ENCODE measurements at places on chromosomes 1 and 21. TPM values are rescaled to one million over a fixed set of nuclear protein-coding genes. Genes with fewer than 3 reads are reported as not detected.

- DNase-seq = no peak
These were observed 710.7 kb downstream of the ADGRL2 start for GRCh38 chr1:82511441-82511840.

- no peak for DNase-seq
These were observed 94.2 kb upstream of the HOOK1 start for GRCh38 chr1:59720326-59721115.

DNA sequence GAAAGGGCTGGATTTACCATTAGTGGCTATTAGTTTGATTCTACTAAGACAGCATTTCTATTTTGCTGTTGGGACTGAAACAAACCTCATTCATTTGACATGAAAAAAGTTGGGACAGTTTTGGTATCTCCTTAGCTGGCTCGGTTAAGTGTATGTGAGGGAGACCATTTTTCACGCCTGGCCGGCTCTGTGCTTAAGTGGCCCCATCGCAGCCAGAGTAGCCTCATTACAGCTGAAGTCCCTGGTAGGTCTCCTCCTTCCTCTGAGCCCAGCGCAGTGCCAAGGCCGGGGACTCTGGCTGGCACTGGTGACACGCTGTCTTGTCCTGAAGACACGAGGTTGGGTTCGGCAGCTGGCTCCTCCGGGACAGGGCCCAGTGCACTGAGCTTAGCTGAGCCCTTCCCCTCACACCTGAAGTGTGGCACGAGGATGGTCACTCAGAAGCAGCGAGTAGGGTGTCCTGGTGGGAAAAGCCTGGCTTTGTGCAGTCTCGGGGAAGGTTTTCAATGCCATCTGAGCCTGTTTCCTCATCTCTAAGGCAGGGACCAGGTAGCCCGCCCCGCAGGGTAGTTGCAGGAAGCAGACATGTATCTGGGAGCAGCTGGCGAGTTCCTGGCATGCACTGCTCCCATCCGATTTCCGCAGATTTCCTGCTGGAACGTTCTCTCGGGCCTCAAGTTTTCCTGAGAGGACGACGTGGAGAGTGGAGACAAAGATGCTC lies 196.5 kb downstream of the DYRK1A start:
- DNase-seq = no peak

The ELOVL1 gene
- 89.7 TPM for polyA plus RNA-seq

DNA sequence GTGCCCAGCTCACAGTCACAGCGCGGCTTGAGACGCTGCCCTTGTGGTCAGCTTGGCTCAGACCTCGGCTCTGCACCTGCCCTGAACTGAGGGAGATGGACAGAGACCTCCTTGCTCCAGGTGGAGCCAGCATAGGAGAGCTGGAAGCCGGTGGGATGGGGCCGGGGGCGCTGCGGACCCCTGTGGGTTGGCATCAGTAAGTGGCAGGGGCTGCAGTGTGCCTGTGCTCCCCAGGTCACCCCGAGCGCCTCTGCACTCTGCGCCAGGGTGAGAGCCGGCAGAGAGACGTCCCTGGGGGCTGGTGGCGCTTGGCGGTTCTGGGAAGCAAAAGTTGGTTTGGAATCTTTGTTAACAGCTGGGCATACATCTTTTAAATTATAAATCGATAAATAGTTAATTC lies 105.6 kb upstream of the TTC34 start:
- no peak for DNase-seq

DNA sequence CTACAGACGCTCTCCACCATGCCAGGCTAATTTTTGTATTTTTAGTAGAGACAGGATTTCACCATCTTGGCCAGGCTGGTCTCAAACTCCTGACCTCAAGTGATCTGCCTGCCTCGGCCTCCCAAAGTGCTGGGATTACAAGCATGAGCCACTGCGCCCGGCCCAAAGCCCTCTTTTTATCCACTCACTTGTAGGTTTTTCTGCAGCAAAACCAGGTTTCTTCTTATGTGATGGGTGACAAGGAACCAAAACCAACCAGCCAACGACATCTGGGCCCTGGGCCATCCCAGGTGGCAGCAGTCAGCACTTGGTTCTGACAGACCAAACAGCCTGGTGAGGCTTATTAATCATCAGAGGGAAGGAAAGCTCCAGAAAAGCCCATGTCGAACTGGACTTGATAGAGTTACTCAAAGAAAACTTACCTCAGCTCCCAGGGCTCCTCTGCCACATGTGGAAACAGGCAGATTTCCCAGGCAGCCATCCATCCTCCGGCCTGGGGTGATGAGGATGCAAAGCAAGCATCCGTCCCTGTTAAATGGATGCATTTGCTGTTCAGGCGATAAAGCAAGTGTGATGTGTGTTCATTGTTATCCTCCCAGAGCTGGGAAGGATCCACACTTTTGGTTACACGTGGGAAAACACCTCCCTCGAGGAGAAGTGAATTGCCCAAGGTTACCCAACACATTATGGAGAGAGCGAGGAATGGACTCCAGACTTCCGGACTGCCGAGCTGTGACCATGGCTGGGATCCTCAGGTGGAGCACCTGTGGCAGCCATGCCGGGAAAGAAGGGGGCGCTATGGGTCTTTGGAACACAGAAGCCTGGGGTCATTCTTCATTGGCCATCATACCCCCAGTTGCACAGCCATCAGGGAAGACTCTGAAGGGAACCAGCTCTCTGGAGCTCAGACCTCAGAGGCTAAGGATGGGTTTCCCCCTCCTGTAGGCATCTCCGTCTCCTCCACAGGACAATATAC lies 118.8 kb downstream of the HUNK start:
- DNase-seq = no peak

The PRR9 gene
- polyA plus RNA-seq = not detected

The LCE1C gene
- polyA plus RNA-seq = not detected

- DNase-seq = no peak
These were observed 15.2 kb downstream of the RGS4 start for GRCh38 chr1:163084330-163084729.

DNA sequence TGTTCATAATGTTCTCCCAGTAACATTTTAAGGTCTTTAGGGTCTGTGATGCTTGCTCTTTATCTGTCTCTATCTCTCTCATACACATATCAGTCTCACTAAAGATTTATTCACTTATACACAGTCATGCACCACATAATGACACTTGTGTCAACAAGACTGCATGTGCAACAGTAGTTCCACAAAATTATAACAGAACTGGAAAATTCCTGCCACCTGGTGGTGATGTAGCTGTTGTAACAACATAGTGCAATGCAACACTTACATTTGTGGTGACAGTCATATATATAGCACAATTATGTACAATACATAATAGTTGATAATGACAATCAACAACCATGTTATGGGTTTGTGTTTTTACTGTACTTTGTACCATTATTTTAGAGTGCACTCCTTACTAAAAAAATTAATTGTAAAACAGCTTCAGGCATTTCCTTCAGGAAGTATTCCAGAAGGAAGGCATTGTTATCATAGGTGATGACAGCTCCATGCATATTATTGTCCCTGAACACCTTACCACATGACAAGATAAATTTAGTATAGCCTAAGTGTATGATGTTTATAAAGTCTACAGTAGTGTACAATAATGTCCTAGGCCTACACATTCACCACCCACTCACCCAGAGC lies 8.1 kb downstream of the TDRD5 start:
- no peak for DNase-seq

The C1QC gene
- 10.5 TPM for polyA plus RNA-seq

GRCh38 chr1:187928288-187928687 lies 1099.5 kb downstream of the PLA2G4A start:
- no peak for DNase-seq

GRCh38 chr1:43359696-43360095 lies 915 bp downstream of the CDC20 start:
- no peak for DNase-seq

GRCh38 chr1:115946116-115946515 lies 30.2 kb upstream of the SLC22A15 start:
- DNase-seq = no peak

GRCh38 chr1:206442101-206442500 lies 28.2 kb upstream of the IKBKE start:
- DNase-seq = no peak

DNA sequence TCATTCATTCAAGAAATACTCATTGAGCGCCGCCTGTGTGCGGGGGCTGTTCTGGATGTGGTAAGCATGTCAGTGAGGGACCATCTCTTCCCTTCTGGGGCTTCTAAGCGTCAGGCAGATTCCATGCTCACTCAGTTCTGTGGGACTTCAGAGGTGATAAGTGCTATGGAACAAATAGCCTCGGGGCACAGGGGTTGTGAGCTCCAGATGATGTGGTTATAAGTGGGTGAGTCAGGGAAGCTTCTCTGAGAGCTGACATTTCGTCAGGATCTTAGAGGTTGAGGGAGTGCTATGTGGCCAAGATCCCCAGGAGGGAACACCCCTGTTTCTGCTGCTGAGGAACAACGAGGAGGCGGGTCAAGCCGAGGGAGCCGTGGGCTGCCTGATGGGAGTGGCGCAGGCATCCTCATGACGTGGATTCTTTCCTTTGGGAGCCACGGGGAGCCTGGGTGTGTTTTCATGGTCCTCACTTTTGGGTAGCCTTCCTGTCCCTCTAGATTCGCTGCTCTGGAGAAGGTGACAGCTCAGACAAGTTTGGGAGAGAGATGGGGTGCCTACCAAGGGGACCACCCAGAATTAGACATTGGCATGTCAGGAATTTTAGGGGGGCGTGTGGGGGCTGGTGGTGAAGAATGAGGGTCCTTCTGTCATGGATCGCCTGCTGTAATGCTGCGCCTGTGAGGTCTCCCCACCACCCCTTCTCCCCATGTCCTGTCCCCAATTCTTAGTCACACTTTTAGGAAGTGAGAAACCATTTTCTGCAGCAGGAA lies 38.5 kb downstream of the HUNK start:
- no peak for DNase-seq

- DNase-seq = no peak
These were observed 11.1 kb downstream of the PRXL2B start for GRCh38 chr1:2597441-2598328.

DNA sequence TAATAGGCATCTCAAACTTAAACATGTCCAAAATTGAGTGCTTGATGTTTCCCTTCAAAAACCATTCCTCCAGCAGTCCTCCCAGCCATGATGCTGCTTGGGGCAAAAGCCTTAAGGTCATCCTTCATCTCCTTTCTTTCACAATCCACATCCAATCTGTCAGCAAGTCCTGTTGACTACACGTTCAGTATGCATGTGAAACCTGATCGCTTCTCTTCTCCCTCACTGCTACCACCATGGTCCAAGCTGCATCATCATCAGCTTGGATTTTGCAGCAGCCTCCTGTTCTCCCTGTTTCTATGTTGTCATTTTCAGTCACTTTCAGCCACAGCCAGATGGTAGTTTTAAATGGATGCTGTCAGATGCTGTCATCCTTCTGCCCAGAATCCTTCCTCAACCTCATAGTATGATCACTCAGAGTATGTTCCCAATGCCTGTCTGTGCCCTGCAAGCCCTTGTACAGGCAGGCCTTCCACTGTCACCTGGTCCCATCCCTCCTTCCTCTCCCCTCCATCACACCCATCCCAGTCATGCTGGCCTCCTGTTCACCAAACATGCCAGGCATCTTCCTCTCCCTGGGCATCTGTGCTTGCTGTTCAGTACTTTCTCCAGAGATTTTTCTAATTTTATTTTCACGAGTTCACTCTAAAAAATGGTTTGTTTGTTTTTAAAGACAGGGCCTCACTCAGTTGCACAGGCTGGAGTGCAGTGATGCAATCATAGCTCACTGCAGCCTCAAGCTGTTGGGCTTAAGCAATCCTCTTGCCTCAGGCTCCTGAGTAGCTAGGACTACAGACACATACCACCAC lies 66.0 kb downstream of the SYDE2 start:
- DNase-seq = no peak

- DNase-seq = no peak
These were observed 1156.3 kb upstream of the B3GALT2 start for GRCh38 chr1:194342484-194343262.

GRCh38 chr1:97906567-97907241 lies 14.1 kb downstream of the DPYD start:
- no peak for DNase-seq

DNA sequence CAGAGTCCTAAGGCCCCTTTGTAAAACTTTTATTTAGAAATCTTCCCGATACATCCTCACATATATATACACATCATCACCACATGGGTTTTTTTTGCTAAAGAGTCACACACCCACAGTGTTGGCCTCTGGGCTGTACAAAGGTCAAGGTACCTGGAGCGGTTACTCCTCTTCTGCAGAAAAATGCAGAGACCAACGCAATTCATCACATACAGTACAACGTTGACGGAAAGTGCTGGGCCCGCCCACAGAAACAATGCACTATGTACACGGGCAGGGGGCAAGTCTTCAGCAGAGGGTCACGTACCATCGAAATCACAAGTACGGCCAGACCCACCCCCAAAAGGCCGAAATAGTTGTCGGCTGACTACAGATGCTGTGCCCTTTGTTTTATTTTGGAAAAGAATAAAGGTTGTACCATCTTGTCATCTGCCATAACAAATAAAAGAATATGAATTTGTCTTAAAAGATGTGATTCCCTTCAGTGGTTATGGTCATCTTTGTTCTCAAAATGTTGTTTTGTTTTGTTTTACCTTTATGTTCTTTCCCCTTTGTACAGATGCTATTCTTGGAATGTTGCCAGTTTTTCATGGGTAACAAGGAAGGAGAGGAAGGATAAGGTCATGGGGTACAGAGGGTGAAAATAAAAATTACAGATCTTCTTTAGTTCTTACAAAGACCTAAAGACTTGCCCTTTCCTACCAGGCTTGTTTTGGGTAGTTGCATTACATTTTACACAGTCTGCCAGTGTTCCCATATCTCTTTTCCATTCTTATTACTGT lies 15.6 kb downstream of the TAL1 start:
- DNase-seq = no peak

DNA sequence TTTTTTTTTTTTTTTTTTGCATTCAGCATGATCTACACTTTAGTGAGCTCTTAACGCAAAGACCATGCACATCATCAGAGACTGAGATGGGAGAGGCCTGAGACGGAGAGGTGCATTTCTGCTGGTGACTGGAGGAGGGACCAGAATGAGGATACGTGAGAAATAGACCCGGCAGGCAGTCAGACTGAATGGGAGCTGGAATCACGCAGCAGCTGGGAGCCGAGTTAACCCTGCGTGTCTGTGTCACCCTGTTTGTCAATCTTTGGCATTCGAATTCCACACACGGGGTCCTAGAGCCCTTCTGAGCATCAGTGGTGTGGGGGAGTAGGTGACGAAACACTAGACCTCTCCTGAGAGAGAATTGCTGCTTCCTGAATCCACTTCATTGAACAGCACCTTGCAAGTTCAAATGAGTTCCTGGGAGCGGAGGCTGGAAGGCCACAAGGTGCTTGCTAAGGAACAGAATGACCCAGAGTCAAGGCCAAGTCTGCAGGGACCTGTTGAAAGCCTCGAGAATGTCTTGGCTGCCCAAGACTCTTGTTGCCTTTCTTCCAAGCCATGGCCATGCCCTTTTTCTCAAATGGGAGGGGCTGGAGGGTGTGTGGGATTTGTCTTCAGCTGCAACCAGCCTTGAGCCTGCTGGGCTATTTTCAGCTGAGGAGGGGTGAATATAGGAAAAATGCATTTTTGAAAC lies 123.3 kb downstream of the CNIH3 start:
- no peak for DNase-seq

GRCh38 chr1:230105754-230106625 lies 39.0 kb downstream of the GALNT2 start:
- DNase-seq = no peak

- DNase-seq = no peak
These were observed 443.5 kb upstream of the B3GALT2 start for GRCh38 chr1:193629875-193630274.

- no peak for DNase-seq
These were observed 20.0 kb downstream of the ADAMTS5 start for GRCh38 chr21:26946744-26947446.

The LCE3E gene
- polyA plus RNA-seq = not detected

Data from right renal pelvis (tissue), 4 donors.